ENCODE measurements at places on chromosomes 1 and 21.

DNA sequence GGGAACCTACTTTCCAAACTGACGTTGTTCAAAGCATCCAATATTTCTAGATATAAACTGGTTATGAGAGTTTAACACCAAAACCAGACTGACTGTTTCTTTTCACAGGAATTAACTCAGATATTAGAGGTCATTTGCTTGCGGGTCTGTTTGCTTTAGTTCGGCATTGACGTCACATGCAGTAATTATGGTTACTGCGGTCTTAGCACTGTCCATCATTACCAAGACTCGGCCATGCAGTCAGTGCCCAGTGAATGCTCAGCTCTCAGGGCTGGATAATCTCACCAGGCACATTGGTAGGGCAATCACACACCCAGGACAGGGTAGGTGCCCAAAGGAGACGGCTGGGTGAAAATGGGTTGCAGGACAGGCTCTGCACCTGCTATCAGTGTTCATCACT, 9.9 kb upstream of the F3 start:
- DNase-seq = no peak

DNA sequence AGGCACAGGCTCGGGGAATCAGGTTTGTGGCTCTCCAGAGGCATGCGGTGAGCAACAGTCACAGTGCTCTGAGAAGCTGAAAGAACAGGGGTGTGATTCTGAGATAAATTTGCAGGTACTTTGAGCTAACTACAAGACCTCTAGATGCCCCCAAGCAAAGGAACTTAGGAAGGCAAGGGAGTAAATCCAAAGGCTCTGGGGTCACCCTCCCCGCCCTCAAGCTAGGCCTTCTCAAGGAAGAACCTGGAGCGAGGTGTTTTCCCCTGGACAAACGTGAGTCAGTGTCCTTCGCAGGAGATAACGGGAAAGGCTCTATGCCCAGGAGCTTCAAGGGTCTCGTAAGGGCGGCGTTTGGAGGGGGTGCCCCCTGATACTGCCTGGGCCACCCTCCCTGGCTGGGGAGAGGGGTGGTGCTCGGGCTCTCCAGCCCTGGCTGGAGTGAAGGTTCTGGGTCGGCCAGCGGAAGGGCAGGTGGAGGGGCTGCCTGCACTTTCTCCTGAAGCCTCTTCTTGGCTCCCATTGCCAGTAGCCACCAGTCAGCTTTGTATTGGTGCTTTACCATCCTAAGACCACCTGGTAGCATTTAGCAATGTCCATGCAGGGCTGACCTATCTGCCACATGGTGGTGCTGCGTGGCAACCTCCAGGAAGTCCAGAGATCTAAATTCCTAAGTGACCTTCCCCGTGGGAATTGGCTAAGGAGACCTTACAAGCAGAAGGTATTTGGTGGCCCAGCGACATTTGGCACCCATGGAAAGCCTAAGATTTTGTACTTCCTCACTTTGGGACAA, 44.0 kb downstream of the GPR161 start:
- no peak for DNase-seq

DNA sequence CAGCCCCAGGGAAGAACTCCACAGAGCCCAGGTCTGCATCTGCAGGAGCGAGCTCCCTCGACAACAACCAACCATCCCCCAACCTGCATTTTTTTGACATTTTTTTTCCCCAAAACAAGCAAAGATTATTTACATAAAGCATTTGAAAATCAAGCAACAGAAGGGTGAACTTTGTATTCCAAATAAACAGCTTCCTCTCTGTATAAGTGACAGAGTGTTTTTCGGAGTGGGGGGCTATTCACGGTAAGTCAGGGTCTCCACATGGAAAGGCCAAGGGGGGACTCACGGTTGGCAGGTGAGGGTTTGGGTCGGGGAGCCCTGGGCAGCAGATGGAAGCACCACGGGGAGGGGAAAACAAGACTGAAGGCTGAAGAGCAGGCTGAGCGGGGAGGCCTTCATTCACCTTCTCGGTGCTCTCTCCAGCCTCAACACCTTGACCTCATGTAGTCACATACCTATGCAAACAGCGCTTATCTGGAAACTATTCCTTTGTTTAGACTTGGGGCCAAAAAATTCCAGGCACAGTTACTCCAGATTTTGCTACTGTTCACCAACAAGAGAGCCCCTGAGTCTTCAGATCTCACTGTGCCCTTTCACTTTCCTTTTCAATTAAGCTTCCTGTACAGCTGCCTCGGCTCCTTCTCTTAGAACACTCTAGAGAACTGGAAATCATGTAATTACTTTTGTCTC, 27.6 kb downstream of the C2CD2 start:
- peak; percentile 17 for DNase-seq

DNA sequence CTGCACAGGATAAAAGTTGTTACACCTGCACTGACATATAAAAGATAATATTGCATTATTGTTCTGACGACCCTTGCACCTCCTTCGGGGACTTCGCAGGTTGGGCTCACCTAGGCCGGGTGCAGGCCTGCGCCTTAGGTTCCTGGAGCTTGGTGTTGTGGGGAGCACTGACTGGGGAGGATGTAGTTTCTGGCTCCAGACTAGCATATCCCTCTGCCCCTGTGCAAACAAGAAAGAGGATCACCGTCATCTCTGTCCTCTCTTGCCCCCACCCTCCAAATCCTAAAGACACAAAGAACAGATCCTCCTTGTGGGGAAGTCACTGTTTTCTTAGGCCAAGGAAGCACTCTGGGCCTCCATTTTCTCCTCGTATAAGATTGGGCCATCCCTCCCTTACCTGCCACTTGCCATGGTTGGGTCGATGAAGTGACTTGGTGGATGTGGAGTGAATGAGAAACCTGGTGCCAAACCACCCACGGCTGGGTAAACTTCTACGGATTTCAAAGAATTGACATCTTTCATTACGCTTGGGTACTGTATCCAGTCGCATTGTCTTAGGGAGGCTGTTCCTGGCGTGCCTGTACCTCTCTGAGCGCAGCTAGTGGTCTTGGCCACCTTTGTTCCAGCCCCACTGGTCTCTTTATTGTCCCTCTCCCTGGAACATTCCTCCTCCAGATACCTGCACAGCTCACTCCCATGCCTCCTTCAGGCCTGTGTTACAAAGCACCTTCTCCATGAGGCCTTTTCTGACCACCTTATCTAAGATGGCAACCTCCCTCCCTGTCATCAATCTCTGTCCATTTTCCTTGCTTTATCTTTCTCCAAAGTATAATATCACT, 34.4 kb upstream of the PKP1 start:
- no peak for DNase-seq

- no peak for DNase-seq
Measured at GRCh38 chr1:41525891-41526587, 41.6 kb upstream of the EDN2 start.

GRCh38 chr1:173302890-173303829, 96.0 kb upstream of the TNFSF4 start:
- no peak for DNase-seq

GRCh38 chr1:76122271-76122670, 47.7 kb downstream of the ST6GALNAC3 start:
- no peak for DNase-seq

GRCh38 chr1:179036844-179037465, 11.3 kb downstream of the FAM20B start:
- DNase-seq = no peak

GRCh38 chr1:53183095-53183990, 13.3 kb upstream of the CPT2 start:
- no peak for DNase-seq

GRCh38 chr1:173134029-173134428, 73.1 kb downstream of the TNFSF4 start:
- no peak for DNase-seq

GRCh38 chr21:20999659-21000058, 1.4 kb downstream of the NCAM2 start:
- peak; percentile 7 for DNase-seq
